ENCODE measurements at places on chromosomes 13 and 19. TPM values are rescaled to one million over a fixed set of nuclear protein-coding genes. Genes with fewer than 3 reads are reported as not detected.

DNA sequence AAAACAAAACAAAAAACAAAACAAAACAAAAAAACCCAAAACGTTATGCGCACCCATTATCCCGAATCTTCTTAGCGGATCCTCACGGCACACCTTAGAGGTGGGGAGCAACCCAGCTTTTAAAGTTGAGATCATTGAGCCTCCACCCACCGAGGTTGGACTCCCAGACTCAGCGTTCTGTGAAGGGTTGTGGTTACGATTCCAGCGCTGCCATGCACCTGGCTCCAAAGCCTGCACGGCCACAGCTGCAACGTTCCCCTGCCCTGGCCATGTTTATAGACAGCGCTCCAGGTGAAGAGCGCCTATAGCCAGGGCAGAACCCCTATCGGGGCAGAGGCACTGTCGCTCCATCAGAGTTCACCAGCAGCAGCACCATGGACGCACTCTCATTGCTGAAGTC, 18.7 kb upstream of the LILRA2 start:
- H3K4me3 ChIP-seq, result no peak overlapping the region
- H3K36me3 ChIP-seq, result no peaks in the 10 kb centered on the region
- no peak overlapping the region for H3K27ac ChIP-seq
- peaks cover 5% of the 10 kb centered on the region for H3K4me1 ChIP-seq
- H3K27me3 ChIP-seq, result no peaks in the 10 kb centered on the region

DNA sequence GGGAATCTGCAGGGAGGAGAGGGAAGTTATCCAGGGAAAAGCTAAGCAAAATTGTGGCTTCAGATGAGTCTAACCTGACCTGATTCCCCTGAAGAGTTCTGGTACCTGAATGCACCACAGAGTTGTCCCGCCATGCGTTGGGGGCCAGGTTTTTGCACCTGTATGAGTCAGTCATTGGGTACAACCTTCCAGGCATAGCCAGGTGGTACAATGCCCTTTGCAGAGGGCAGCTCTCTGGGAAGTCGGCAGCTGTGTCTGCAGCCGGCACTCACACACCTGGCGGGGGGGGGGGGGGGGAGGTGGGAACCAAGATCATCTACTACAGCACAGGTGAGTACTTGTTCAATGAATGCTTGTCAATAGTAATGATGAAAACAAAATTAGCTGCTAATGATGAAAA, 52.5 kb upstream of the GTF3A start:
- no peaks in the 10 kb centered on the region for H3K36me3 ChIP-seq
- DNase-seq, result no peak
- H3K4me1 ChIP-seq, result no peaks in the 10 kb centered on the region
- H3K4me3 ChIP-seq, result no peak overlapping the region
- H3K27me3 ChIP-seq, result no peaks in the 10 kb centered on the region

- DNase-seq, result no peak
- no peaks in the 10 kb centered on the region for H3K36me3 ChIP-seq
- H3K27ac ChIP-seq, result no peak overlapping the region
- H3K27me3 ChIP-seq, result no peaks in the 10 kb centered on the region
- no peak overlapping the region for H3K4me3 ChIP-seq
Measured at GRCh38 chr13:61094865-61095264, 320.8 kb downstream of the PCDH20 start.

DNA sequence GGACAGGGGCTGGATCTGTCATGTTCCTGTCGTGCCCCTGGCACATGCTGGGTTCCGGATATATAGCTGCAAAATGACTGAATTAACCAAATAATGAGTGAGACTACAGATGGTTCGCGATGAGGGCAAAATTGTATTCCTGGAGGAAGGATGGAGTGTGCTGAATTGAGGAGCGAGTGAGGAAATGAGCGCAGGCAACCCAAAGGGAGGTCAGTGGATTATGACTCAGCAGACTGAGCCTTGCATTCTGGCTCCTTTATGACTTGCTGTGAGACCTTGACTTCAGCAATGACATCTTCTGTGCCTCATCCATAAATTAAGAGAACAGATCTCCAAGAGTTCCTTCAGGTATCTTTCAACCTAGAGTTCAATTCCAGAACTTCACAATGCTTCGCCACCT, 115.0 kb upstream of the CLDN10 start:
- no peak for DNase-seq
- H3K4me1 ChIP-seq, result no peaks in the 10 kb centered on the region
- H3K36me3 ChIP-seq, result no peaks in the 10 kb centered on the region
- H3K4me3 ChIP-seq, result no peak overlapping the region
- H3K27ac ChIP-seq, result no peak overlapping the region
- no peaks in the 10 kb centered on the region for H3K27me3 ChIP-seq

GRCh38 chr13:91725646-91726045, 327.2 kb downstream of the GPC5 start:
- no peaks in the 10 kb centered on the region for H3K4me1 ChIP-seq
- H3K27me3 ChIP-seq, result no peaks in the 10 kb centered on the region
- H3K4me3 ChIP-seq, result no peak overlapping the region
- H3K36me3 ChIP-seq, result no peaks in the 10 kb centered on the region
- no peak overlapping the region for H3K27ac ChIP-seq

DNA sequence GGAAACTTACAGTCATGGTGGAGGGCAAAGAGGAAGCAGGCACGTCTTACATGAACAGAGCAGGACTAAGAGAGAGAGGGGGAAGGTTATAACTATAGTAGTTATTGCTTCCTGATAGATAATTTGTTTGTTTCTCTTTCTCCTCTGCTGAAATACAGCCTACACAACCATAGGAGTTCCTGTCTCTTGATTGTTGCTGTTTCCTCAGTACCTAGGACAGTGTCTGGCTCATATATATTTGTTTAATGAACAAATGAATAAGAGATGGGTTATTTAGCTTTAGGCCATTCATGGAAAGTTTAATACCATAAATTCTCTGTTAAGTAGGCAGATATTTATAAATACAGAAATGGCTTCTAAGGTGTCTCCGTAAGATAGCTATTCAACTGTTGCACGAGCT, 95.2 kb downstream of the PCCA start:
- H3K4me1 ChIP-seq, result peaks cover 17% of the 10 kb centered on the region
- DNase-seq, result no peak
- no peaks in the 10 kb centered on the region for H3K36me3 ChIP-seq
- H3K4me3 ChIP-seq, result no peak overlapping the region
- no peak overlapping the region for H3K27ac ChIP-seq

DNA sequence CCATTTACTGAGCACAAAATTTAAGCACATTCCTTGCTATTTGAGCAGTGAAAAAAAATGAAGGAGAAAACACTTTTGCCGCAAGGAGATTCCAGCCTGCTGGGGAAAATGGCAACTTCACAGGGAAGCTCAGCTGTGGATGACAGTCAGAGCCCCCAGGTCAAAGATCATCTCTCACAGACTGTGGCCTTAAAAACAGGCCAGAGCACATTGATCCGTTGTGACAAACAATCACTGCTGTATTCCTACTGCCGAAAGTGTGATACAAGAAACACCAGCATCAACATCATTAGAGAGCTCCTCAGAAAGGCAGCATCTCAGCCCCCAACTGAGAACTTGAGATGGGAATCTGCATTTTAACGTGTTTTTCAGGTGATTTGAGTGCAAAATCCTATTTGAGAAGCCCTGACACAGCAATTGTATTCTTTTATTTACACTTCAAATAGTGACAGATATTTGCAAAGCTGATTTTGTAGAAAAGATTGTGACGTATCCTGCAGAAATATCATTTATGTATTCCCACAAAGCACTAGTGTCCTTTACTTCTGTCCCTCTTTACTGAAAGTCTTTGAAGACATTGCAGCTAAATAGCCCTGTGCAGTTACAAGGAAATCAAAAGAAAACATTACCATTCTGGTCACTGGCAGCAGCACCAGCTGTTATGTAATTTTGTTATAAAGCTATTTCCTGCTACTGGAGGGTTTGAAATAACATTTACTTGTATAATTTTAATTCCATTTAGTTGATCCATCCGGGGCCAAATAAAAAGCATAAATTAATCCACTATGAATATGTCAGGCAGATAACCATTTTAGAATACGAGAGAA, 652.0 kb downstream of the LIG4 start:
- DNase-seq, result no peak
- no peaks in the 10 kb centered on the region for H3K36me3 ChIP-seq

GRCh38 chr19:31863122-31863521, 482.3 kb upstream of the ZNF507 start:
- H3K27ac ChIP-seq, result no peak overlapping the region
- DNase-seq, result no peak
- H3K27me3 ChIP-seq, result no peaks in the 10 kb centered on the region
- H3K36me3 ChIP-seq, result no peaks in the 10 kb centered on the region

GRCh38 chr13:48741377-48741776, 87.6 kb downstream of the CYSLTR2 start:
- H3K4me3 ChIP-seq, result no peak overlapping the region
- H3K27me3 ChIP-seq, result no peaks in the 10 kb centered on the region
- H3K27ac ChIP-seq, result no peak overlapping the region
- H3K4me1 ChIP-seq, result peaks cover 2% of the 10 kb centered on the region

- no peak for DNase-seq
- peaks cover 10% of the 10 kb centered on the region for H3K27me3 ChIP-seq
- H3K27ac ChIP-seq, result peak overlapping the region; percentile 0
- H3K4me3 ChIP-seq, result no peak overlapping the region
Measured at GRCh38 chr13:50122455-50122854, 107.2 kb downstream of the KCNRG start.

GRCh38 chr13:40550130-40550529, 116.3 kb downstream of the FOXO1 start:
- no peaks in the 10 kb centered on the region for H3K4me1 ChIP-seq
- DNase-seq, result no peak
- no peaks in the 10 kb centered on the region for H3K36me3 ChIP-seq
- H3K27ac ChIP-seq, result no peak overlapping the region

- H3K4me3 ChIP-seq, result no peak overlapping the region
- no peak overlapping the region for H3K27ac ChIP-seq
- H3K36me3 ChIP-seq, result no peaks in the 10 kb centered on the region
- H3K27me3 ChIP-seq, result no peaks in the 10 kb centered on the region
- DNase-seq, result no peak
Measured at GRCh38 chr13:100594731-100595130, 6.1 kb upstream of the GGACT start.

DNA sequence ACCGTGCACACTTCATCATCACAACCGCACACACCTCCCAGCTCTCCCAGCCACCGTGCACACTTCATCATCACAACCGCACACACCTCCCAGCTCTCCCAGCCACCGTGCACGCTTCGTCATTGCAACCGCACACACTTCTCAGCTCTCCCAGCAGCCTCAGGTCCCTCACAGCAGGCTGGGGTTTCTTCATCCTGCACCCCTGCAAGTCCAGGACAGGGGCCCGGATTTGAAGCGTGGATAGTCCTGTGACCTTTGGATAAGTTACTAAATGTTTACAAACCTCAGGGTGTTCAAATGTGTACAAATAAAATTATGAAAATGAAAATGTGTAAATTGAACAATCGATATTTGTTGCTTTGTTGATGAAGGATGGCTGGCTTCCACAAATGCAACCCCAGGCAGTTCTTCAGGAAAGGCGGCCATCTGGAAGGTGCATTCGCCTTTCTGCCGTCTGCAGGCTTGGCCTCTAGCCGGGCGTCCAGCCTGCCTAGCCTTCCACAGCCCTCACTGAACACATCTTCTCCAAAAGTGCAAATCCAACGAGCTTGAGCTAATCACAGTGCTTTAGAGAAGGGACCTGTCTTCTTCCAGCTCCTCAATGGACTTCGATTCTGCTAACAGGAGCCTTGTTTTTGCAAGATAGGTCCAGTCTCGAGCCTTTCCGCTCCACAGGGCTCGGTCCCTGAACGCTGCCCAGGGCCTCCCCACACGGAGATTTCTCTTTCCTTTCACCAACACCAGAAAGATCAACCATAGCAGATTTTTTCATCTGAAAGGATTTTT, 74.2 kb downstream of the SPACA7 start:
- no peaks in the 10 kb centered on the region for H3K4me1 ChIP-seq
- no peaks in the 10 kb centered on the region for H3K27me3 ChIP-seq
- no peak overlapping the region for H3K27ac ChIP-seq
- H3K36me3 ChIP-seq, result no peaks in the 10 kb centered on the region

DNA sequence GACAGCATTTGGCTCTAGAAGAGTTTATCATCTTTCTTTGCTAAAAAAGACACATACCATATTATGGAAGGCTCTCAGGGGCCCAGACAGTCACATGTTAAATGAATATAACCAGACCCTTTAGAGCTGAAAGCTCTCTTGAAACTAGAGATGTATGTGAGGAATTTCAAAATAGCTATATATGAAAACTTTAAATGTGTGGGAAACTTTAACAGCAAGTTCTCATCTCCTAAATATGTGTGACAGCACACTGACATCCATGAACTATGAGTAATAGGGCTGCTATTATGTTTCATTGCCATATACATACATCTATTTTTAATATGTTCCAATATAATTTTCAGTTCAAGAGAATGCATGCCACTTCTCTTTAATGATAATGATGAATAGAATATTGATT, 509.5 kb downstream of the GPC6 start:
- no peak overlapping the region for H3K4me3 ChIP-seq
- no peaks in the 10 kb centered on the region for H3K27me3 ChIP-seq
- DNase-seq, result no peak
- H3K4me1 ChIP-seq, result no peaks in the 10 kb centered on the region

- no peaks in the 10 kb centered on the region for H3K4me1 ChIP-seq
- H3K36me3 ChIP-seq, result no peaks in the 10 kb centered on the region
- no peaks in the 10 kb centered on the region for H3K27me3 ChIP-seq
- DNase-seq, result no peak
- H3K4me3 ChIP-seq, result no peak overlapping the region
- no peak overlapping the region for H3K27ac ChIP-seq
Measured at GRCh38 chr13:28478127-28478526, 16.8 kb downstream of the FLT1 start.

DNA sequence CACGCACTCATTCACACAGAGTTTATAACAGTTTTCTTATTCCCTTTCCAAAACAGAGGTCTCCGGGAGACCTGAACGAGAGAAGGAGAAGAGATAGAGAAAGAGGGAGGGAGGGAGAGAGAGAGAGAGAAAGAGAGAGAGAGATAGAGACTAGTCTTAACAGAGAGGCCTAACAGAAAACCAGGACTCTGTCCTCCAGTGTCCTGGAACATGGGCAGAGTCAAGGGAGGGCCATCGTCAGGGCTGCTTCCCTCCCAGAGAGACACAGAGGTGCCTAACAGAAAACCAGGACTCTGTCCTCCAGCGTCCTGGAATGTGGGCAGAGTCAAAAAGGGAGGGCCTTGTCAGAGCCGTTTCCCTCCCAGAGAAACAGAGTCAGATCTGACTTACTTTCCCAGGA, 78.7 kb downstream of the WTIP start:
- no peaks in the 10 kb centered on the region for H3K36me3 ChIP-seq
- no peak overlapping the region for H3K4me3 ChIP-seq
- no peak overlapping the region for H3K27ac ChIP-seq
- H3K4me1 ChIP-seq, result no peaks in the 10 kb centered on the region

ZNF569 gene
- total RNA-seq, result 7.8 TPM

OR4F17 gene
- total RNA-seq, result not detected

NKG7 gene
- total RNA-seq, result 10.5 TPM

PTH2 gene
- not detected for total RNA-seq

GAS6 gene
- total RNA-seq, result 36.5 TPM

GNG7 gene
- total RNA-seq, result 0.71 TPM

ZNF155 gene
- 9.8 TPM for total RNA-seq

TMIGD2 gene
- 87.9 TPM for total RNA-seq

NKPD1 gene
- 0.14 TPM for total RNA-seq

ANGPTL8 gene
- total RNA-seq, result not detected

NR2F6 gene
- 9.4 TPM for total RNA-seq

Measured in thymus (tissue), 14 donors.